NCI-H2171 (cell line): ENCODE measurements at places on chromosomes 2 and 18.

DNA sequence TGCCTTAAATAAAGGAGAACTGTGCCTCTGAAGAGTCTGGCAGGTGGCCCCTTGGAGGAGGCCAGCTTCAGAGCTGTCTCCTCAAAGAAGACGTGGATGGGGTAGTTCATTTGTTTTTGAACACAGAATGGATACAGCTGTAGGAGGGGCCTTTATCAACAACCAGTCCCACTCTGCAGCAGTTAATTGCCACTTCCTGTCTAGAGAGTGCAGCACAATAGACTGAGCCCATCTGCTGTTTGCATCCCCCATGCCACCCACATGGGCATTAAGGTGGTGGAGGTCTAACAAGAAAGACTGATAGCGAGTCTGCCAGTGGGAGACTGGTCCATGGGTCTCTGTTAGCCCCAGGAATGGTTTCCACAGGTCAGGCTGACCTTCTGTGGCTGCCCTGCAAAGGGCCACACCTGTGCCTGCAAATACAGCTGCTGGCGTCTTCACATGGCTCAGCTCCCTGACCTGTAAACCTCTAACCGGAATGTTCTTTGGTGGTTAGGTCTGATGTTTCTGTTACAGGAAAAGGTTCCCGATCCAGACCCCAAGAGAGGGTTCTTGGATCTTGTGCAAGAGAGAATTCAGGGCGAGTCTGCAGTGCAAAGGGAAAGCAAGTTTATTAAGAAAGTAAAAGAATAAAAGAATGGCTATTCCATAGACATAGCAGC is 153.3 kb upstream of the ITGA6 start:
- no peak for DNase-seq

GRCh38 chr2:79640001-79640400 is 127.2 kb downstream of the CTNNA2 start:
- no peak for DNase-seq

DNA sequence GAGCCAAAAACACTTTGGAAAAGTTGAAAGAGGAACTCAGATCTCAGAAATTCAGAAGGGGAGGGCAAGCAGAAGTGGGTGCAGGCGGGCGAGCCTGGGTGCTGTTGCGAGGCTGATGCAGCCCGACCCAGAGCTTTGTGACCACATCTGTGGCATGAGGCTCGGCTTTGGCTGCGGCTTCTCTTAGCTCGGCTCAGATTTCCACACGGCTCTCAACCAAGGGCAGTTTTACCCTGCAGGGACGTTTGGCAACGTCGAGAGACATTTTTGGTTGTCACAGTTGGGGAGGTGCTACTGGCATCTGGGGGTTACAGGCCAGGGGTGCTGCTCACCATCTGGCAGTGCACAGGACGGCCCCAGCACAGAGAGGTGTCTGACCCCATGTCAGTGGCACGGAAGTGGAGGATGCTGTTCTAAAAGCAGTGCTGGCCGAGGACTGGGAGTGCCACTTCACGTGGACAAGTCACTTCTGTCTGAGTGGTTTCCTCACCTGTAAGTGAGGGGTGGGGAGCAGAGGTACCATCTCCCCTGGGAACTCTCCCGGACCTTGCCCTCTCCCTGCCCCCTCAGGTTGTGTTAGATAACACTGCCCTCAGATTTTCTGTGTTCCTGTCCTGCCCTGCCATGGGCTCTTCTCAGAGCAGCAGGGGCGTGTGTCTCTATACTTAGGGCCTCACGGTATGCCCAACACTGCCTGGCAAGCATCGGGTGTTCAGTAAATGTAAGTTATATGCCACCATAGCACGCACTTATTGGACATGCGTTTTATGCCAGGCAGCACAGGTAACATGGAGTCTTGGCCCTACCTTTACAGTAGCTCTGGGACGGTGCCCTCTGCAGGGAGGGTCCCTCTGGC is 48.7 kb upstream of the FAHD2A start:
- no peak for DNase-seq

DNA sequence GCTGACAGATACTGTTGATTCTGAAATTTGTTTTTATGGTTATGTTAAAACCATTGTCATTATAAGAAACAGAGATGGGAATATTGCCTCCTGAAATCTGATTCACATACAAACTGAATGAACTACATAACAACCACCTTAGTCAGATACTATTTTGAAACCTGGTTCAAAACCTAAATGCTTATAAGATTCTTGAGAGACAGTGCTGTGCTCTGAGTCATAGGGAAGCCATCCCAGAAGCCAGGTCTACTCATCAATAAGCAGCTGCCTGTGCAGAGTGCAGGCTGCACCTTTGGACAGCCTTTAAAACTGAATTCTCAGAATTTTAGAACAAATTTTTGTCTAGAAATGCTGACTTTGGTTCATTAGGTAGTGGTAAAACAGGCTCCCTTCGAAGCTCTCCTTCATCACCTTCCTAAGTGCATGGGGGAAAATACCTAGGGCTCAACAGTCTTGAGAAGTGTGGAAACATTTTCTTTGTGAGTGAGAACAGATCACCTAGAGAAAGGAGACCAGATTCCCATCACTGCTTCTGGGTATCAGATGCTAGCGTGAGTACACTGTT is at the start of gene SERPINB7:
Gene SERPINB7, plus strand, starts transcription at position 253 of the 565 bp plus-strand sequence. CDS start 6,955 bp downstream, outside the sequence.
- DNase-seq, result no peak

DNA sequence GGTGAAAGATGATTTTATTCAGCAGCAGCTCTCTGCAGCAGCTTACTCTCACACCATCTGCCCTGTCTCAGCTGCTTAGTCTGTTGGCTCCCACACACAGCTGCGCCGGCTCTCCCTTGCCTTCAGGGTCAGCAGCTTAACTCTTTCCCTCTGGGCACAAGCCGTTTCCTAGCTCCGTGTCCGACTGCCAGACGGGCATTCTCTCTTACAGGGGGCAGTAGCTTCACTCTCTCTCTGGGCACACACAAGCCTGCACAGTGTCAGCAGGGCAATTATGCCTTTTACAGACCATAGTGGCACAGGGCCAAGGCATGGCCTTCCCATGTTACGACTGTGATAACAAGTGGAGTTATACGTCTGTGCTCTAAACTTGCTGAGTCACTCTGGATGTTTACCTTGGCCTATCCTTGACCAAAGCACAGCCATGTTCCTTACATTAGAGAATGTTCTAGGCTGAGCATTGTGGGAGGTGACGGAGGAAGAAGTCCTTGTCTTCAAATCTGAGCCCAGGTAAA is 31.7 kb downstream of the PCARE start:
- peak; percentile 72 for DNase-seq

- no peak for DNase-seq
Observed at GRCh38 chr2:17644997-17645720, 104.7 kb downstream of the VSNL1 start.

- no peak for DNase-seq
Observed at GRCh38 chr2:178401994-178402437, 49.0 kb downstream of the PRKRA start.

- DNase-seq, result no peak
Observed at GRCh38 chr2:174059884-174060244, 94.7 kb upstream of the SP3 start.

GRCh38 chr2:235293061-235293460 is 200.8 kb upstream of the AGAP1 start:
- no peak for DNase-seq

GRCh38 chr2:133977405-133977804 is 276.5 kb upstream of the MGAT5 start:
- DNase-seq, result no peak

GRCh38 chr2:236793023-236794011 is 223.7 kb downstream of the ACKR3 start:
- DNase-seq, result no peak

DNA sequence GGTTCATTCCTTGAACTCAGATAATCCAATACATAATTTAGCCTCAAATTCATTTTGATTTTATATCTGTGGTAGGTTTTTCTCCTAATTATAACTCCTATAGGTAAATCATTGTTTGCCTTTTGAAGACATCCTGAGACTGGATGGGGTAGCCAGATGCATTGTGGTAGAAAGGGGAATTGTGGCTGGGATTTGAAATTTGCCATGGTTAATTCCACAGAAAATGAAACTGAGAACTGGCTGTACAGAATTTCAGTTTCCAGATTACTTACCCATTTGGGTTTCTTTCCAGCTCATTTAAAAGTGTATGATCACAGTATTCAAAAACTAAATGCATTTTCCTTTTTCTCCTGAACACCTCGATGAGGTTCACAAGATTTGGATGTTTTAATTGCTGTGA is 18.2 kb downstream of the CDKL4 start:
- no peak for DNase-seq

GRCh38 chr2:60498816-60499429 is 54.5 kb downstream of the BCL11A start:
- DNase-seq, result no peak

- no peak for DNase-seq
Observed at GRCh38 chr2:2849464-2850217, 518.6 kb upstream of the MYT1L start.

DNA sequence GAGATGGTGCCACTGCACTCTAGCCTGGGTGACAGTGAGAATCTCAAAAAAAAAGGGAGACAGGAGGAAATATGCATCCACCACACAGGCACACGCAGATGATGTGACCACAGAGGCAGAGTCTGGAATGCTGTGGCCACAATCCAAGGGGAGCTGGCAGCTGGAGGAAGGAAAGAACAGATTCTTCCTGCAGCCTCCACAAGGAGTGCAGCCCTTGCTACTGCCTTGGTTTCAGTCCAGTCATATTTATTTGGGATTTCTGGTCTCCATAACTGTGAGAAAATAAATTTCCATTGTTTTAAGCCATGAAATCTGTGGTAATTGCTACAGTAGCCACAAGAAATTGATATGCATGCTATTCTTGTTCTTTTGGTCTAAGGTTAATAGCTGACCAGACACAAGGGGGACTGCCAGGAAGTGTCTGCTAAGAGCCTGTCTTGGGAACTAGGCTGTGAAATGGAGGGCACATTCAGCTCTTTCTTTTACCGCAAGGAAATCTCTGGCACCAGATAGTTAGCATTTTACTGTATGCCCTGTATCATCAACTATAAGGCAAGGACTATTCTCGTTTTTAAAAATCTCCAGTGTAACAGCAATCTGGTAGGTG is 133.1 kb upstream of the SEC11C start:
- DNase-seq, result no peak

DNA sequence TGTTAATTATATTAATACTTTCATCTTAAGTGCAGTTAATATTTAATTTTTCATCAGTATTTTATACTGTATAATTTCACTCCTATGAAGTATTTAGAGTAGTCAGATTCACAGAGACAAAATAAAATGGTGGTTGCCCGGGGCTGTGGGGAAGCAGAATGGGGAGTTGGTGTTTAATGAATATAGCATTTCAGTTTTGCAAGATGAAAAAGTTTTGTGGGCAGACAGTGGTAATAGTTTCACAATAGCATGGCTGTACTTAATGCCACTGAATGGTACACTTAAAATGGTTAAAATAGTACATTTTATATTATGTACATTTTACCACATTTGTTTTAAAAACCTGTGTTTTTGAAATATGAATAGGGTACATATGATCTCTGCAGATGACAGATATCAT is 31.2 kb downstream of the CFAP221 start:
- DNase-seq, result no peak

DNA sequence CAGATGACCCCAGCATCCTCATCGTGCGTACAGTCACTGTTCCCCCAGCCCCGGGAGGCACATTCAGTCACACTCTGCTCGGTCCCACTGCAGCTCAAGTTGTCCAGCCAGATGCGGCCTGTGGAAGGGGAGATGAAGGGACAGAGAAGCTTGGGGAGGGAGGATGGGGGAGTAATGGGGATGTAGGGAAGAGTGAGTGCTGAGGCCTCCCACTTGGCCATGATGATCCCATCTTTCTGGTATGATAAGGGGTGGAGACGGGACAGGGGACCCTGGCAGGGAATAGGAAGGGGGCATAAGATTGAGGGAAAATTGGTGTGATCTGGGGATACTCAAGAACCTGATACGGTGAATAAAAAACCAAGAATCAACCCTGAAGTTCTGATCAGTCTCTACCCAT is 3.5 kb downstream of the LOXL3 start:
- no peak for DNase-seq

DNA sequence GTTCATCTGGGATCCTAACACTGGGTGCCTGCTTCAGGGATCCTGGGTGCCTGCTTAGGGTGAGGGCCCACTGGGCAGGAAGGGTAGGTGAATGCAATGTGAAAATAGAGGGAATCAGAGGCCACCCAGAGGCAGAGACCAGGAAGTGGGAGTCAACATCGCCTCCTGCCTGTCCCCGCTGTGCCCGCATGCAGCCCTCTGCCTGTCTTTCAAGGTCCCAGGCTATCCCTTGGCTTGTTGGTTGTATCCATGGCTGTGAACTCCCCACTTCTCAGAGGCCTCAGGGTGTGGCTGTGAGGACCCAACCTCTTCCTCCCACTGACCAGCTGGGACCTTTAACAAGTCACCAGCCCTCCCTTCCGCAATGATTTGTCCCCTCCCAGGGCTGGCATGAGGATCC is 26.5 kb downstream of the PSD4 start:
- no peak for DNase-seq

GRCh38 chr2:105447476-105447875 is 48.6 kb upstream of the FHL2 start:
- DNase-seq, result no peak
